T-cell (primary cell): ENCODE measurements at places on chromosomes 2 and 18.

DNA sequence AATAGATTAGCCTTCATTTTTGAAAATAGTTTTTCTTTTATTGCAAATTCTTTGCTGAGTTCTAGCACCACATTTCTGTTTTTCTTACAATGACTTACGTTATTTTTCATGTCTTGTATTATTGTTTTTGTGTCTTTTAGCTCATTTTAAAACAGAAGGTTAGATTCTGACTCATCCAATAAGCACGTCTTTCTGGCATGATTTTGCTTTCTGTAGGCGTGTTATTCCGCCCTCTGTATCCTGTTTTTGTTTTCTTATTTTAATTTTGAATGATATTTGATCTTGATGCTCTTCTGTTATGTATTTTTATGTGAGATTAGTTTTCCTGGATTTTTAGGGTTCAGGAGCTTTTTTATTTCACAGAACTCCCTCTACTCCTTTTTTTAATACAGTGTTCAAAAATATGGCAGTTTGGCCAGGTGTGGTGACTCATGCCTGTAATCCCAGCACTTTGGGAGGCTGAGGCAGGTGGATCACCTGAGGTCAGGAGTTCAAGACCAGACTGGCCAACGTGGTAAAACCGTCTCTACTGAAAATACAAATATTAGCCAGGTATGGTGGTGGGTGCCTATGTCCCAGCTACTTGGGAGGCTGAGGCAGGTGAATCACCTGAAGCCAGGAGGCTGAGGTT, 145.0 kb downstream of the CLIP4 start:
- H3K4me3 ChIP-seq = no peak overlapping the region
- H3K4me1 ChIP-seq = no peaks in the 10 kb centered on the region
- no peaks in the 10 kb centered on the region for H3K36me3 ChIP-seq
- peaks cover 19% of the 10 kb centered on the region for H3K27me3 ChIP-seq
- no peak overlapping the region for H3K27ac ChIP-seq

GRCh38 chr2:10591207-10591606, 98.6 kb downstream of the NOL10 start:
- H3K36me3 ChIP-seq = peaks cover 5% of the 10 kb centered on the region
- H3K4me3 ChIP-seq = no peak overlapping the region
- no peak overlapping the region for H3K27ac ChIP-seq
- H3K27me3 ChIP-seq = no peaks in the 10 kb centered on the region
- no peaks in the 10 kb centered on the region for H3K4me1 ChIP-seq
- no peak for DNase-seq

DNA sequence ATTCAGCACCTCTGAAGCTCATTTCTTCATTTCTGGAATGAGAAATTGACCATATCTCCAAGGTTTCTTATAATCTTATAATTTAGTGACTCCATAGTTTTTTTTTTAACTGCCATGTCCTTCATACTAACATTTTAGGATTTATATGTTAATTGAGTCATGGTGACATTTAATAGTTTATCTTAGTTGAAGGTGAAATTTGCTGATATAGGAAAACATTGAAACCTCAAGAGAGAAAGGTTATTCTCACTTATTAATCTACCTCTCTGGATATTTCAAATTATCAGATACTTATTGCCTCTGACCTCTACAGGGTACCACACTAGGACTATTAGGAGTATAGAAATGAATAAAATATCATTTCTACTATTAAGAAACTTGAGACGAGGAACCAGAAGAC, 499.0 kb downstream of the NUP35 start:
- no peak for DNase-seq
- H3K4me1 ChIP-seq = no peaks in the 10 kb centered on the region
- no peak overlapping the region for H3K27ac ChIP-seq

DNA sequence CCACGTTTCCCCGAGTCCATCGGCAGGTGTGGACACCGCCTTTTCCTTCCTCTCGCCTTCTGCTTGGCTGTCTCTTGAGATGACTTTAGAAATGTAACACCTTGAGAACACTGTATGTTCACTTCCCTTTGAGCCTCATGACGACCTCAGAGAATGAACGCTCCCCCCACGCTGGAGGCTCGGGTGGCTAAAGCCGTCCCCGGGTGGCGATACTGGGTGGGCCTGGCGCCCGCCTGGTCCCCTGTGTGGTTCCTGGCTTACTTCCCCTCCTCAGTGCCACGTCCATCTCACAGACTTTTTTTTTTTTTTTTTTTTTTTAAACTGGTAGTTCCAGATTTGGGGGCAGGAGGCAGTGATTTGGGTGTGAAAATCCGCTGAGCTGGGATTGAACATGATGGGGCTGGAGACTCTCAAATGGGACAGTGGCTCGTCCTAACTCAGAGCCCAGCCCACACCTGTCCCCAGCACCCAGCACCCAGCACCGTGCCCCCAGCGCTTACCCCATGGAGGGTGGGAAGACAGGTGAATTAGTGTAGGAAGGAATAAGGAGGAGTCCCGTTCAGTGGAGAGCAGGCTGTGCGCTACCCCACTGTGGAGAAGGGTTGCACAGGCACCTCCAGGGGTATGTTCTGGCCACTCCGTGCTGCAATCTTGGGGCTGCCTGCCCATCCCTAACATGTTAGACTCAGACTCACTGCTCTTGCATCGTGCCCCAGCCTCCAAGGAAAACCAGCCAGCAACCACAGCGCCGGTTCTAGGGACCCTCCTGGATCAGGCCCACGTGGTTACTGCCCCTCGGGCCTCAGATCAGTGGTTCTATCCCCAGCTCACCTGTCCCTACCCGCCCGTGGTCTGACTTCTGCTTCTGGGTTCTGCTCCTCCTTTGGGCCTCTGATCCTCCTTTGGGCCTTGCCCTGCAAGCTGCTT, 174.0 kb downstream of the ASB1 start:
- no peaks in the 10 kb centered on the region for H3K4me1 ChIP-seq
- H3K27me3 ChIP-seq = no peaks in the 10 kb centered on the region
- no peak for DNase-seq
- no peak overlapping the region for H3K4me3 ChIP-seq
- H3K27ac ChIP-seq = no peak overlapping the region
